Activated T-helper 1 cell treated with anti-CD3 and anti-CD28 coated beads, Interleukin-12 subunit alpha, Interleukin-12 subunit beta, Interleukin-2, Interleukin-4 antibody, amounts not matched to agents 30 ng/mL and 10 ng/mL and 1 ng/mL, durations not matched to agents 14 hours and 24 hours and 36 hours (primary cell): ENCODE measurements at places on chromosomes 6 and 20. TPM values are rescaled to one million over a fixed set of nuclear protein-coding genes. Genes with fewer than 3 reads are reported as not detected.
A peak's percentile ranks its signal among the peaks of the same experiment; 100 is the strongest.

The FAM209B gene
- 1.2 and 1.4 TPM in 2 replicates for total RNA-seq

GRCh38 chr6:15997586-15998388, 131.1 kb upstream of the MYLIP start:
- H3K27me3 ChIP-seq, result peaks cover 5% of the 10 kb centered on the region
- no peaks in the 10 kb centered on the region for H3K36me3 ChIP-seq
- peaks cover 12% of the 10 kb centered on the region for H3K4me1 ChIP-seq
- H3K27ac ChIP-seq, result no peak overlapping the region
- no peak overlapping the region for H3K4me3 ChIP-seq

- H3K27ac ChIP-seq, result no peak overlapping the region
- no peaks in the 10 kb centered on the region for H3K36me3 ChIP-seq
- no peak overlapping the region for H3K4me3 ChIP-seq
- H3K4me1 ChIP-seq, result no peaks in the 10 kb centered on the region
- peaks cover 18% of the 10 kb centered on the region for H3K27me3 ChIP-seq
These were observed 267.9 kb upstream of the PLN start for GRCh38 chr6:118280210-118280609.

- H3K4me1 ChIP-seq, result peaks cover 75% of the 10 kb centered on the region
- H3K36me3 ChIP-seq, result peaks cover 8% of the 10 kb centered on the region
- peak overlapping the region; percentile 57 for H3K4me3 ChIP-seq
- no peaks in the 10 kb centered on the region for H3K27me3 ChIP-seq
These were observed 50.9 kb upstream of the TNFAIP3 start for GRCh38 chr6:137816133-137816579.

The FAM229B gene
- 1.1 and 2.2 TPM in 2 replicates for total RNA-seq

- DNase-seq, result no peak
- peaks cover 42% of the 10 kb centered on the region for H3K27me3 ChIP-seq
- H3K27ac ChIP-seq, result no peak overlapping the region
- H3K4me1 ChIP-seq, result no peaks in the 10 kb centered on the region
These were observed 1.9 kb upstream of the MCHR2 start for GRCh38 chr6:99995916-99996315.

- H3K4me3 ChIP-seq, result peak overlapping the region; percentile 5
- peaks cover 55% of the 10 kb centered on the region for H3K36me3 ChIP-seq
- no peaks in the 10 kb centered on the region for H3K27me3 ChIP-seq
- no peak for DNase-seq
- H3K4me1 ChIP-seq, result peaks cover 86% of the 10 kb centered on the region
These were observed 5.2 kb downstream of the STX11 start for GRCh38 chr6:144155529-144155928.

GRCh38 chr20:62353289-62354030, 13.7 kb downstream of the LAMA5 start:
- H3K27me3 ChIP-seq, result peaks cover 2% of the 10 kb centered on the region
- H3K27ac ChIP-seq, result no peak overlapping the region
- no peaks in the 10 kb centered on the region for H3K4me1 ChIP-seq
- no peak for DNase-seq
- H3K36me3 ChIP-seq, result peaks cover 3% of the 10 kb centered on the region
- no peak overlapping the region for H3K4me3 ChIP-seq

DNA sequence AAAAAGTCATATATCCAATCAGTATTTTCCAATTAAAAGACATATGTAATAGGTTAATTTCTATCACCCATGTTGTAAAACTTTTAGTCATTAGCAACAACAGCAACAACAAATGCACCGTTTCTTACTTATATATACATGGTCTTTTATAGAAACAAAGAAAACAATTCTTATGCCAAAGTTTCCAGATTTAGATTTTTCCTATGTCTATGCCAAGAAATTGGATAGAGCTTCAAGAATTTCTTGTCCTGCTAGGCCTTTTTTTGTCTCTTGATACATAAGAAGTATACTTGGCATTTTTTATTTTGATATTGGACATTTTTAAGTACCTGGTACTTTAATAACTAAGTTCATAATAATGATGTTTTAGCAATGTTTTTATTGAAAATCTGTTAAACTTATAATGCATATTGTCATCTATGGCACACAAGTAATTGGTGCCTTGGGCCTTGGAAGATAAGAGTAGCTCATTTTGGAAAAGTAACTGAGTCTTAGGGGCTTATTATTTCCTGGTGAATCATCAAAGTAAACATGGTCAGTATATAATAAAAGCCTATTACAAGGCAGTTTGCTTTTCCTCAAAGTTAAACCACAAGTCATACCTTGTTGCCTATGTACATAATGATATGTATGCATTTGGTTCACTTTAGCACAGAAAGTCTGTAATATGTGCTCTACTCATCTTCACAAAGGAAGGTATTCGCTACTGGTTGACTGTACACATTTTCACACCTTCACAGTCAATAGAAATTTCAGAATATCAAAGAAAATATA, 10.1 kb upstream of the FRK start:
- DNase-seq, result no peak
- peaks cover 4% of the 10 kb centered on the region for H3K27me3 ChIP-seq
- no peaks in the 10 kb centered on the region for H3K36me3 ChIP-seq
- H3K27ac ChIP-seq, result no peak overlapping the region
- no peaks in the 10 kb centered on the region for H3K4me1 ChIP-seq

The GRIK2 gene
- not detected in 2 replicates for total RNA-seq

The NEU1 gene
- total RNA-seq, result 22.1 and 24.3 TPM in 2 replicates

DNA sequence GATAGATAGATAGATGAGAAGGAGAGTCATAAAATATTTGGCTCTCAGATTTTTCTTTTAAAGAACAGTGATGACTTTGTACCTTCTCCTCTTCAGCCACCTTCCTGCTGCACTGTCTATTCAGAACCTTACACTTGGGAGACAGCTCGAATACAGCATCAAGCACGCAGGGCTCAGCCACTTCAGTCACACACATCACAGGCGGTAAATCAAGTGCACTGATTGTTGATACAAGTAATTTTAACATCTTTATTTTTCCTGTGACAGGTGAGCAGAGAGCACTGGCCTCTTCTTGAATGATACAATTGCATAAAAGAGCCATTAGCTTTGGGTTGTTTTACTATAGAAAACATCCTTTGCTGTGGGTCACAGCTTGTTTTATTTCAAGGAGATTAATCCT, 1118.5 kb upstream of the EYS start:
- H3K4me3 ChIP-seq, result no peak overlapping the region
- H3K4me1 ChIP-seq, result no peaks in the 10 kb centered on the region
- H3K27ac ChIP-seq, result no peak overlapping the region

DNA sequence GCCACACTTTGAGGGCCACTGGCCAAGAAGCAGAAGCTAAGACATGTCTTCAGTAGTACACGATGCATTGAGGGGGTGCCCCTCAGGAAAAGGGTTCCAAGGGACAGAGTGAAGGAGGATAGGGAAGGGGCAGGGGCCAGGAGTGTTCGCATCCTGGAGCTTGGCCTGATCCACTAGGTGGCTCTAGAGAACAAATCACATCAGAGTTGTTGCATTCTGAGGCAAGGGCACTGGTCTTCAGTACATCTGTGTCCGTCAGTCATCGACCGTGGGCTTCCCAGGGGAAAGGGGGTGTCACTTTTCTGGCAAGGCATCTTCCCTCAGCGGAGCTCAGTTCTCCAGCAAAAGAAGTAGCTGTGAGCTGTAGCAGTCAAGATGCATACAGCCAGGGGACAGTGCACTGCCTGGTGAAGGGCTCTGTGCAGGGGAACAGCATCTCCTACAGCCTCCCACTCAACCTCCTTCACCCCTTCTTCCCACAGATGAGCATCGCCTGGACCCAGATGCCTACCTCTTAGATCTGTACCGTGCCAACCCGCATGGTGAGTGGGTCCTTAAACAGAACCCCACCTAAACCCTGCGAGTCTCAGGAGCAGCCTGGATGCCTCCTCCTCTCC, 47.8 kb downstream of the ARHGAP40 start:
- no peak overlapping the region for H3K4me3 ChIP-seq
- H3K36me3 ChIP-seq, result no peaks in the 10 kb centered on the region
- H3K4me1 ChIP-seq, result peaks cover 9% of the 10 kb centered on the region
- DNase-seq, result no peak

DNA sequence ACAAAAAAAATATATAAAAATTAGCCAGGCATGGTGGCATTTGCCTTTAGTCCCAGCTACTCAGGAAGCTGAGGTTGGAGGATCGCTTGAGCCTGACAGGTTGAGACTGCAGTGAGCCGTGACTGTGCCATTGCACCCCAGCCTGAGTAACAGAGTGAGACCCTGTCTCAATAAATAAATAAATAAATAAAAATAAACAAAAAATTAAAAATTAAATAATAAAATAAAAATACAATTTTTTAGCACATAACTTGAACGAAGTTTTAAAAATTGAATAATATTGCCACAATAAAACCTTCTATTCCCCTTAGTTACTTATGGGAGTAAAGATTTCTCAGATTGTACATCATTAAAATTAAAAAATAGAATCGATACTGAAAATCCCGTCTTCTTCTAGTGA, 29.2 kb upstream of the CGA start:
- no peak for DNase-seq
- no peaks in the 10 kb centered on the region for H3K36me3 ChIP-seq
